ENCODE measurements at places on chromosomes 1 and 21. TPM values are rescaled to one million over a fixed set of nuclear protein-coding genes. Genes with fewer than 3 reads are reported as not detected.

CRYAA gene
- not detected for total RNA-seq

TBX15 gene
- 0.33 TPM for total RNA-seq

PALMD gene
- total RNA-seq: 182 TPM

ERICH3 gene
- total RNA-seq: not detected

NEXN gene
- total RNA-seq: 2.3 TPM

EGLN1 gene
- total RNA-seq: 69.6 TPM

LEPROT gene
- 63.0 TPM for total RNA-seq

SSU72 gene
- 76.4 TPM for total RNA-seq

FRRS1 gene
- 3.9 TPM for total RNA-seq

PDE4B gene
- 120 TPM for total RNA-seq

AGTRAP gene
- 50.6 TPM for total RNA-seq

TMOD4 gene
- total RNA-seq: not detected

RNU1-3 gene
- under 0.01 TPM for total RNA-seq

KIF21B gene
- total RNA-seq: 4.6 TPM

S100A7A gene
- total RNA-seq: not detected

PTPN7 gene
- total RNA-seq: not detected

FAM177B gene
- total RNA-seq: not detected

ORC1 gene
- total RNA-seq: 11.5 TPM

MRPS14 gene
- 15.2 TPM for total RNA-seq

RNU1-4 gene
- under 0.01 TPM for total RNA-seq

SLX9 gene
- 22.2 TPM for total RNA-seq

CRP gene
- not detected for total RNA-seq

ATAD3C gene
- not detected for total RNA-seq

PRAMEF18 gene
- total RNA-seq: not detected

CNN3 gene
- 281 TPM for total RNA-seq

DNAJC6 gene
- total RNA-seq: 7.8 TPM

GPR161 gene
- total RNA-seq: 26.3 TPM

KCNQ4 gene
- not detected for total RNA-seq

CELA2A gene
- total RNA-seq: not detected

FAM167B gene
- 2.9 TPM for total RNA-seq

ABCA4 gene
- total RNA-seq: 5.2 TPM

SPATA45 gene
- not detected for total RNA-seq

C4BPA gene
- total RNA-seq: not detected

CD1E gene
- total RNA-seq: not detected

NBPF20 gene
- total RNA-seq: 2.9 TPM

PPM1J gene
- total RNA-seq: 0.98 TPM

RPL11 gene
- total RNA-seq: 687 TPM

BRINP2 gene
- not detected for total RNA-seq

GIPC2 gene
- total RNA-seq: 14.7 TPM

SLC9C2 gene
- not detected for total RNA-seq

WDR3 gene
- 17.6 TPM for total RNA-seq

MYBPH gene
- total RNA-seq: not detected

GJA8 gene
- total RNA-seq: not detected

NUF2 gene
- total RNA-seq: 23.5 TPM

NBPF15 gene
- total RNA-seq: 62.7 TPM

CD101 gene
- 0.10 TPM for total RNA-seq

TTC22 gene
- not detected for total RNA-seq

ZSCAN20 gene
- total RNA-seq: 9.4 TPM

RHD gene
- total RNA-seq: not detected

KCNK1 gene
- not detected for total RNA-seq

C1orf94 gene
- total RNA-seq: not detected

FTCD gene
- total RNA-seq: not detected
